Spinal cord (tissue), 10 donors: ENCODE measurements at places on chromosomes 16 and 17.
A peak's percentile ranks its signal among the peaks of the same experiment; 100 is the strongest.

- peak; percentile 49 for DNase-seq
- H3K4me3 ChIP-seq = peak overlapping the region; percentile 60
- H3K36me3 ChIP-seq = peaks cover 21% of the 10 kb centered on the region
- peak overlapping the region; percentile 75 for H3K27ac ChIP-seq
- H3K27me3 ChIP-seq = no peaks in the 10 kb centered on the region
- peaks cover 42% of the 10 kb centered on the region for H3K4me1 ChIP-seq
These were observed 516 bp downstream of the CPNE2 start for GRCh38 chr16:57092786-57093411.

DNA sequence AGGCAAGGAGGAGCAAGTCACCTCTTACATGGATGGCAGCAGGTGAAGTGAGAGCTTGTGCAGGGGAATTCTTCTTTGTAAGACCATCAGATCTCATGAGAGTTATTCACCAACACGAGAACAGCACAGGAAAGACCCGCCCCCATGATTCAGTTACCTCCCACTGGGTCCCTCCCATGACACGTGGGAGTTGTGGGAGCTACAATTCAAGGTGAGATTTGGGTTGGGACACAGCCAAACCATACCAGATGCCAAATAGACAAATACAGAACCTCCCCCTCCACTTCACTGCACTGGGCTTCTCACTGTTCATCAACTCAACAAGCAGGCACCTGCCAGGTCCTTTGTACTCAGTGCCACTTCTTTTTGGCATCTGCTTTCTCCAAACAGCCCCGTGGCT is 100.2 kb downstream of the WSCD1 start:
- DNase-seq = no peak
- H3K36me3 ChIP-seq = no peaks in the 10 kb centered on the region
- no peak overlapping the region for H3K27ac ChIP-seq
- peaks cover 21% of the 10 kb centered on the region for H3K4me1 ChIP-seq

GRCh38 chr17:50329716-50330115 is 16.2 kb upstream of the XYLT2 start:
- H3K27ac ChIP-seq = no peak overlapping the region
- DNase-seq = no peak
- peaks cover 17% of the 10 kb centered on the region for H3K4me1 ChIP-seq
- no peaks in the 10 kb centered on the region for H3K36me3 ChIP-seq
- H3K27me3 ChIP-seq = no peaks in the 10 kb centered on the region

- peaks cover 5% of the 10 kb centered on the region for H3K4me1 ChIP-seq
- no peak overlapping the region for H3K4me3 ChIP-seq
- no peak for DNase-seq
- H3K27ac ChIP-seq = no peak overlapping the region
- H3K36me3 ChIP-seq = no peaks in the 10 kb centered on the region
These were observed 14.0 kb upstream of the RBFOX3 start for GRCh38 chr17:79624718-79625478.

DNA sequence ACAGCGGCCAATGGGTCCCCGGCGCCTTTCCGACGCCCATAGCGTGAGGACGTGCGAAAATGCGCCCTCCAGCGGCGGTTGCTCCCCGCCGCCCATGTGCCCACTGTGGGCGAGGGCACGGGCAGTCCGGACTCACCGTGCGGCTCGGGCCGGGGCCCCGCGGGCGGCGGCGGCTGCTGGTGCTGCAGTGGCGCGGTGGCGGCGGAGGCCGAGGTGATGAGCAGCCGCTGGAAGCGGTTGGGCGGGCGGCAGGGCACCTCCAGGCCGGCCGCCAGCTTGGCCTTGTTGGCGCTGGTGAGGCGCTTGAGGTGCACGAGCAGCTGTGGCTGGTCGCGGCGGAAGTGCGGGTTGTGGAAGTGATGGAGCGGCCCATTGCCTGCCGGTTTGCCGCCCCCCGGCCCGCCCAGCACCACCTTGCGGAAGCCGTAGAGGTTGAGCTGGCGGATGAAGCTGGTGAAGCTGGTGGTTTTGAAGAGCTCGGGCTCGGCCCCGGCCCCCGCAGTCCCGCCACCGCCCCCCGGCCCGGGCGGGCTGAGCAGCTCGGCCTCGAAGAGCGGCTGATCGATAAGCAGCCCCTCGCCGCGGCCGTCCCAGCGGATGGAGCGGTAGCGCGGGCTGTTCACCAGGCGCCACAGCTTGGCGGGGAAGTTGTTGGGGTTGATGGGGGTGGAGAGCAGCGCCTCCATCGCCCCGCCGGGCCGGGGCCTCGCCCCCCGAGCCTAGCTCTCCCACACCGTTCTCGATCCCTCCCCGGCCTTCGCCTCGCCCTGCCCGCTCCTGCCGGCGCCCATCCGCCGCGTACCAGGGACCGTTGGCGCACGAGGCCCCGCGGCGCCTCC is at the start of gene HSF5:
Gene HSF5, minus strand, starts transcription at position 820 of the 839 bp plus-strand sequence. Its CDS starts 134 bp downstream, at position 686.
- H3K27me3 ChIP-seq = no peaks in the 10 kb centered on the region
- no peak for DNase-seq
- no peak within 1 kb of the TSS for H3K4me3 ChIP-seq
- H3K36me3 ChIP-seq = peaks cover 50% of the 10 kb centered on the region
- no peak within 1 kb of the TSS for H3K27ac ChIP-seq

DNA sequence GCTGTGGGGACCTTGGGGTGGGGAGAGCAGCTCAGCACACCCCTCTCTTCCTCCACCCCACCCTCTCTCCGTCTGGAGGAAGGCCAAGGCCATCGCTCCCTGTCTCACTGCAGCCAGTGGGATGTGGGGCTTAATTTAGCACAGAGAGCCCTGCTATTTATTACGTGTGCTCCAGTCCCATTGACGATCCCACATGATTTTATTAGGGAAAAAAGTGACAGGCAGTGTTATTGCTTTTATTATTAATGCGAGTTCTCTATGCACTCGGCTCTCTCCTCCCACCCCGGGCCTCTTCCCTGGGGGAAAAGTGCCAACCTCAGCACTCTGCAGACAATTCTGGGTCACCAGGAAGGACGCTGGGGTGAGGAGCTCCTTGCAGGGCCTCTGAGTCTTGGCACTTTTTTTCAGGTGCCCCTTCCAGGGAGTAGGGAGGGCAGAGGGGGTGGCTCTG is 57.3 kb downstream of the MGAT5B start:
- H3K4me3 ChIP-seq = no peak overlapping the region
- H3K27ac ChIP-seq = no peak overlapping the region
- DNase-seq = no peak

DNA sequence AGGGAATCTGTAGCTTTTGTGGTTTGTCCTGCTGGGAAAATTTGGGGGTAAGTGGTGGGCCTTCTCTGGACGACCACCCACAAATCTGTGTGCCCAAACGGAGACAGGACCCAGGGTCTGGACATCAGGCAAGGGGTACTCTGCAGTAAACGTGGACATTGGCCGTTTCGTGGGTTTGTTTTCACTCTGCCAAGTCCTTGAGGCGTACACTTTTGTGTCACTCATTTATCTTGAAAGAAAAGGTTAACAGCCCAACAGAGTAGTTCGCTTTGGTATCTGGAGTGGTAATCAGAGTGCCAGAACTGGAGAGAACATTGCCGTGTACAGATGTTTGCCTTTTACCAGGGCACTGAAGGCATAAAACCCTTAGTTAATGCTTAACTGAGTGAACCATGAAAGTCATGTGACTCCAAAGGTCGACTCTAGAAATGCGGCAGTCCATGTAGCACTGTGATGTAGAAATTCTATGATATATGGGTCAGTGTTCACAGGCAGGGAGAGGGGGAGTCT is 15.4 kb downstream of the NAA60 start:
- peaks cover 28% of the 10 kb centered on the region for H3K4me1 ChIP-seq
- H3K27me3 ChIP-seq = no peaks in the 10 kb centered on the region
- H3K36me3 ChIP-seq = no peaks in the 10 kb centered on the region
- peak overlapping the region; percentile 65 for H3K27ac ChIP-seq
- peak overlapping the region; percentile 69 for H3K4me3 ChIP-seq

GRCh38 chr16:58280846-58281301 is 14.0 kb downstream of the PRSS54 start:
- no peak overlapping the region for H3K27ac ChIP-seq
- no peak overlapping the region for H3K4me3 ChIP-seq
- no peaks in the 10 kb centered on the region for H3K27me3 ChIP-seq
- H3K36me3 ChIP-seq = no peaks in the 10 kb centered on the region

GRCh38 chr17:2266045-2266864 is 37.3 kb downstream of the SMG6 start:
- H3K27ac ChIP-seq = no peak overlapping the region
- no peak for DNase-seq
- peaks cover 13% of the 10 kb centered on the region for H3K36me3 ChIP-seq
- H3K27me3 ChIP-seq = no peaks in the 10 kb centered on the region

DNA sequence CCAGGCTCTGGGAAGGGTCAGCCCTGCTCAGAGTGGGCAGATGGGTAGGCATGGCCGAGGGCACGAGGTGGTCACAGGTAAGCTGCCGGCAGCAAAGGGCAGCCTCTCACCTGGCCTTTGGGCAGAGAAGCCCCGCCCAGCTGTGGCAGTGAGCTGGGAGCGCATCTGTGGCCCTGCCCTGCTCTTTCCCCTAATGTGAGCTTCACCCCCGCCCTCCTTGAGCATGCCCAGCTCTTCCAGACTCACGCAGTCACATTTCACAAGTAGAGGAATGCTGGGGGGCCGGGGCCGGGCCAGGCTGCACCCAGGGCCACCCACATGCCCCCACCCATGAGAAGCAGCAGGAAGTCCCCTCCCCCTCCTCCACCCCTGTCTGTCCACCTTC is 40.7 kb upstream of the SLC38A10 start:
- peaks cover 75% of the 10 kb centered on the region for H3K4me1 ChIP-seq
- no peak overlapping the region for H3K27ac ChIP-seq
- peaks cover 17% of the 10 kb centered on the region for H3K36me3 ChIP-seq
- H3K4me3 ChIP-seq = no peak overlapping the region

DNA sequence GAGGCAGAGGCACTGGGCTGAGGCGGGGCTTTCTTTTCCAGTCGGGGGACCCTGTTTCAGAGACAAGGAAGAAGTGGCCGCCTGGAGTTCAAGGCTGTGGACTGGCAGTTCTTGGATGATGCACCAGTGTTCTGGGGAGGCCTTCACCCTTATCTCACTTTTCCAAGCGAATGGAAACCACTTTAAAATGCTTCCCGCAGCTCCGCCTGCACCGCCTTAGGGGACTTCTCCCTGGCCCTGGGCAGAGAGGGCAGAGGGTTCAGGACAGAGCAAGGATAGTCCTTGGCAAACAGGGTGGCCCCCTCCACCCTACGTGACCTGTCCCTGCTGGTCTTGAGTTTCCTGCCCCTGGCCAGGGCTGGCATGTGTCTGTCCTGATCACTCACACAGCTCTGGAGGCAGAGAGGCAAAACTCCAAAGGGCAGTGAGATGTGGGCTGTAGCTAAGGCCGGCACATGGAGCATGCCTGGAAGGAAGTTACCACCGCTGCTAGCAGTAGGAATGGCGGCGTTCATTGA is 20.6 kb downstream of the RTN4RL1 start:
- no peak overlapping the region for H3K27ac ChIP-seq
- H3K27me3 ChIP-seq = no peaks in the 10 kb centered on the region
- no peak overlapping the region for H3K4me3 ChIP-seq
- no peak for DNase-seq
- peaks cover 15% of the 10 kb centered on the region for H3K36me3 ChIP-seq

DNA sequence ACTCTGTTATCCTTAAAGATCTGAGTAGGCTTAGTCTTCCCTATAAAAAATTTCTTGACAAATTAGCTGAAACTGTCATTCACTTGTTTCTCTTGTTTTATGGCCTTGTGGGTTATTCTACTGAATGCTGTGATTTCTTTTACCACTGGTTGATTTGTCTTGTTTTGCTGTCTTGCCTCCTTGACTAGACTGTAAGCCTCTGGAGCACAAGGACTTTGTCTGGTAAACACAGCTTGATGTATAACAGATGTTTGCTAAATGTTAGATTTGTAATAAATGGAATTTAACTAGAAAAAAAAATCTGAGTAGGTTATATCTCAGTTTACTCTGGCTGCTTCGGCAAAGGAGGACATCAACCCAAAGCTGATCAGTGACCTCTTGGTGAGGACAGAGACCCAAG is 21.6 kb downstream of the VAC14 start:
- H3K27ac ChIP-seq = no peak overlapping the region
- H3K36me3 ChIP-seq = peaks cover 62% of the 10 kb centered on the region
- no peak overlapping the region for H3K4me3 ChIP-seq
- no peaks in the 10 kb centered on the region for H3K27me3 ChIP-seq
- no peak for DNase-seq
- H3K4me1 ChIP-seq = no peaks in the 10 kb centered on the region

- H3K27me3 ChIP-seq = no peaks in the 10 kb centered on the region
- no peaks in the 10 kb centered on the region for H3K36me3 ChIP-seq
- H3K4me1 ChIP-seq = peaks cover 17% of the 10 kb centered on the region
- no peak overlapping the region for H3K4me3 ChIP-seq
These were observed 4.7 kb downstream of the ALDH3A1 start for GRCh38 chr17:19743101-19744100.

DNA sequence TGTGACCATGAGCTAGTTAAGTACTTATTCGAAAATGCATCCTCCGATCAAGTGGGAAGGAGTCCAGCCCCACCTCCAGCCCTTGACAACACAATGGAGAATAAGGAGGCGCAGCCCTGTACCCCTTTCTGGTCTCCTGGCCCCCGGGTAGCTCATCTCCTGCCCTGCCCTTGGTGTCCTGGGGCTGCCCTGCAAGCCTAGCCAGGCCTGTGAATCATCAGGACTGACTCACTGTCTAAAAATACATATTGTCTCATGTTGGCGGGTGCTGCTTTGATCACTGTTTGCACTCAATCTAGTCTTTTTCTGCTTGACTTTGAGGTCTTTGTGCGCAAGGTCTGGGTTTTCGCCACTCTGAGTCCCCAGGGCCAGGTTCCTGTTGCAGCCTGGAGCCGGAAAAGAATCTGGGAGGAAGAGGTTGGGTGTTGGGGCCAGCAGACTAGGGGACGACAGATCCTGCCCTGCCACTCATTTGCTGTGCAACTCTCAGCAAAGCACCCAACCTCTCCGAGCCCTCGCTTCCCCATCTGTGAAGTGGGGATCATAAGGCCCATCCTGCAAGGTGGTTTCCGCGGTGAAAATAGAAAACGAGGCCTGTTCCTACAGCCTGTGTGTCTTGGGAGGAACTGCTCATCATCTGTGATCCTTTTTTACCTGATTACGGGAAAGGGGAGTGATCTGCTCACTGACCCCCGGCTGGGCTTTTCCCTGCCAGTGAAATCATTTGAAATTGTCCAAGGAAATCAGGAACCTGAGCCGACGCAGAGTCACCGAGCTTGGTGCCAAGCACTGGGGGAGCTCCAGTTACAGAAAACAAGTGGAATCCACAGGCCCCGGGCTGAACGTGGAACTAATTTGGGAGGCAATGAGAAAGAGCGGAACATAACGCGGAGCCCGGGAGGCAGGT is 230.4 kb downstream of the PARN start:
- no peak for DNase-seq
- H3K36me3 ChIP-seq = no peaks in the 10 kb centered on the region
- H3K27me3 ChIP-seq = no peaks in the 10 kb centered on the region
- no peaks in the 10 kb centered on the region for H3K4me1 ChIP-seq

GRCh38 chr16:85921026-85921425 is 22.1 kb downstream of the IRF8 start:
- H3K4me1 ChIP-seq = no peaks in the 10 kb centered on the region
- H3K27ac ChIP-seq = no peak overlapping the region
- peaks cover 8% of the 10 kb centered on the region for H3K36me3 ChIP-seq
- H3K4me3 ChIP-seq = no peak overlapping the region
